Activated CD4-positive, alpha-beta T cell treated with anti-CD3 and anti-CD28 coated beads, Interleukin-10, Interleukin-2, amounts not matched to agents 100 ng/mL and 50 ng/mL, durations not matched to agents 16 hours and 8 hours (primary cell): ENCODE measurements at places on chromosomes 12 and 14.

GRCh38 chr14:96106891-96107290 is 67.7 kb downstream of the C14orf132 start:
- no peak for DNase-seq

GRCh38 chr14:95895720-95896119 is 19.1 kb downstream of the TUNAR start:
- DNase-seq = peak; percentile 30

- no peak for DNase-seq
These were observed 4.0 kb upstream of the ERP27 start for GRCh38 chr12:14942196-14942931.

DNA sequence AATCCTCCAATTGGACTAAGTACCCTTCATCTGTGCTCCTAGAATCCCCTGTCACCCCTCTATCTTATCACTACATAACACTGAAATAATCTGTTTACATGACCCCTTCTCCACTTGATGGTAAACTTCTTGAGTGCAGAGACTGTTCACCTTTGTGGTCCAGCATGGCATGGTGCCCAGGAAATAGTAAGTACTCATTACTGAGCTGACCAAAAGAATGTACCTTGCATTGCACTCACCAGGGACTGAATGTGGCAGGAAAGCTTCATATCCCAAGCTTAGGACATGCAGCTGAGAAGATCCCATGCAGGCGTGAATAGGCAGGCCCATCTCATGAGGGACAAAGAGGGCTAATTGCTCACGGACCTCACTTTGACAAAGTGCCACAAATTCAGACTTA is 1.4 kb upstream of the GARIN2 start:
- no peak for DNase-seq

GRCh38 chr14:37992499-37992898 is 215.2 kb upstream of the SSTR1 start:
- no peak for DNase-seq

DNA sequence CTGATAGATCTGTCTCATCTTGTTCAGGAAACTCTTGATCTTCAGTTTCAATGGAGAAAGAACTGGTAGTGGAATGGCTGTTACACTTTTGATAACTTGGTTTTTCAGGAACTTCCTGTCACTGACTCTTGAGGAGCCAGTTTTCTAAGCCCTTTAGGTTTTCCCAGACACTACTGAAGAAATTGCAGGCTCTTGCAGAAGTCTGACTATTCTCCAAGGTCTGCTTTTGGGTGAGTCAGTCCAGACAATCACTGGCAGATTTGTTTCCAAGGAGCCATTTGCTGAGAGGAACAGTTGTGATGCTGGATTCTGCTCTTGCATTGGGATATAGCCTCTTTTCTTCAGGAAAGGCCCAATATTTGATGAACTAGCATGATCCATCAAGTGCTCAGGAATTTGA is 468.0 kb downstream of the FUT8 start:
- no peak for DNase-seq
